ENCODE measurements at places on chromosomes 1 and 21.

DNA sequence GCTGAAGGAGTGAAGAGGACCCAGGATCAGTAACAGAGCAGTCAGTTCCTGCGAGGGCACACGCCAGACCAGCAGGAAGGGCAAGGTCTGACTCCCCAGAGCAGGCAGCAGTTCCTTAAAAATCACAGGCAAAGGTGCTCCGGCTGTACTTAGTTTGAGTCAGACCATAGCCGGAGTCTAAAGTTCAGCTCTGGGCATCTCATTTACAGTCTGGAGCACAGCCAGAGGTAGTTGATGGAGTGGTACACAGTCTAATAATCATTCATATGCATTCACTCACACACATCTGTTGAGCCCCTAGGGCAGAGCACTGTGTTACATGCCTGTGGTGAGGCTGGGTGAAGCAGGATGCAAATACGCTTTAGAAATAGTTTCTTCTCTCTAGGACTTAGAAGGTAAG lies 7.3 kb upstream of the AMIGO1 start:
- no peak for DNase-seq

GRCh38 chr1:235078480-235079381 lies 49.9 kb downstream of the TOMM20 start:
- DNase-seq = no peak

GRCh38 chr21:34129039-34129891 lies 55.9 kb downstream of the MRPS6 start:
- no peak for DNase-seq

- no peak for DNase-seq
These were observed 8.8 kb upstream of the IFNLR1 start for GRCh38 chr1:24195874-24196273.

GRCh38 chr1:30161953-30162352 lies 561.4 kb downstream of the MATN1 start:
- DNase-seq = no peak

DNA sequence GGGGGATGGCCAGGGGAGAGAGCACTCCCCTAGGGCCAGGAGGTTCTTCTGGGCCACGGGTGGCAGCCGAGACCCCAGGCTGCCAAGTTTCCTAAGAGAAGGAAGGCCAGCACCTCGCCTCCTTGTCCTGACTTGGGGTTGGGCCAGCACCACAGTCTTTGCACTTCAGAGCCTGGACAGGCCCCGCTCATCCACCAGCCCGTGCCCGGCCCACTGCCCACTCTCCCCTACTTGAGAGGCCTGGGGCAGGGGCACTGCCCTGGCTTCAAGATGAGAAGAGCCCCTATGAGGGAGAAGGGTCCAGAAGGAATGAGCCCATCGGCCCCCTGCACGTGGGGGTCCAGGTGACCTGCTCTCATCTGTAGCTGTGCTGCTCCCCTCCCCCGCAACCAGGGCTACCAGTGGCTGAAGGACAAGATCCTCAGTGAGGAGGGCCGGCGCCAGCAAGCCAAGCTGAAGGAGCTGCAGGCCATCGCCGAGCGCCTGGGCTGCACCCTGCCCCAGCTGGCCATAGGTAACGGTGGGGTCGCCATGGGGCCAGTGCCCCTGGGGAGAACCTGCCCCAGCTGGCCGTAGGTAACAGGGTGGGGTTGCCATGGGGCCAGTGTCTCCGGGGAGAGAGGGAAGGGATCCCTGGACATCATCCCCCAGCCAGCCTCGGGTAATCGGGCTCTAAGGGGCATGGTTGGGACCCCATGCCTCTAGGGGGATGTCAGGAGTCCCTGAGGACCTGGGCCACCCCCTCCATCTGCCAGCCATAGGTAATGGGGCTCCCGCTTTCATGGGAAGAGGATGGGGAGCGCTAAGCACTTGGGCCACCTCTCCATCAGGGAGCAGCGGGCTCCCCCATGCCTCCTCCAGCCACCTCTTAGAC lies 50.8 kb downstream of the KCNAB2 start:
- DNase-seq = no peak

DNA sequence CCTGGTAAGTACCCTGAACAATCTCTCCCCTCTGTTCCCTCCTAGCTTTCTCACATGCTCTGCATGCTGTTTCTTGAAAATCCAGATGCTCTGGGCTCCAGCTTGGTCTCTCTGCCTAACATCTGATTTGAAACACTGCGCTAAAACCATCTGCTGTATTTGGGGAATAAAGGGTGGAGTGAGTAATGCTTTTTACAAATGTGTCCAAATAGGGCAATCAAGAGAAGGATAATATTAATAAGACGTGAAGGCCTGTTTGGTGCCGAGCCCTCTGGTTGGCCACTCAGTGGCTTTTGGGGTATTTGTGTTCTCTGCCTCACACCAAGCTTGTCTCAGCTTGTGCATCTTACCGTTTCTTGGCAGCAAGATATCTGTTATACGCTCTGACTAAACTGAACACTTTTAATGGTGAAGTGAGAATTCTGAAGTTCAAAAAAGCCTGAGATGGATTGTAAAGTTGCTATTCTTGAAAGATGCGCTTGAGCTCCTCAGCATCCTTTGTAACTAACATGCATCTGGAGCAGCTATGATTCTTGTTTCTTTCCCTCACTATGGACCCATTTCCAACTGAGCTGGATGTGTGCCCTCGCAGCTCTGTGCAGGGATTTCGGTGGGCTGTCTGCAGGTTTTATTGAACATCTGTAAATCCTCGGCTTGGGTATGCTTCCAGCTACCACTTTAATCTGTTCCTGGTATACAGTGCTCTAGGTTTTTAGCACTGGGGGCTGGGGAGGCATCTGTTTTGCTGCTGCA lies 269.4 kb downstream of the RWDD3 start:
- no peak for DNase-seq

DNA sequence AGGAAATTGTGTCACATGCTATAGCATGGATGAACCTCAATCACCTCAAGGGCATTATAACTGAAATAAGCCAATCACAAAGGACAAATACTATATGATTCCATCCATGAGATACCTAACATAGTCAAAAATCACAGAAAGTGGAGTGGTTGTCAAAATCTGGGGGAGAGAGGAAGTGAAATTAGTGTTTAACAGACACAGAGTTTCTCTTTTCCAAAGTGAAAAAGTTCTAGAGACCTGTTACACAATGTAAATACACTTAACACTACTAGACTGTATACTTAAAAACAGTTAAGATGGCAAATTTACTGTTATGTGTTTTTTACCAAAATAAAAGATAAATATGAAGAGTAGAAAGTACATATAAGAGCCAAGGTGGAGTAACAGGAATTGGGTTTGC lies 31.8 kb downstream of the ZNF644 start:
- no peak for DNase-seq

DNA sequence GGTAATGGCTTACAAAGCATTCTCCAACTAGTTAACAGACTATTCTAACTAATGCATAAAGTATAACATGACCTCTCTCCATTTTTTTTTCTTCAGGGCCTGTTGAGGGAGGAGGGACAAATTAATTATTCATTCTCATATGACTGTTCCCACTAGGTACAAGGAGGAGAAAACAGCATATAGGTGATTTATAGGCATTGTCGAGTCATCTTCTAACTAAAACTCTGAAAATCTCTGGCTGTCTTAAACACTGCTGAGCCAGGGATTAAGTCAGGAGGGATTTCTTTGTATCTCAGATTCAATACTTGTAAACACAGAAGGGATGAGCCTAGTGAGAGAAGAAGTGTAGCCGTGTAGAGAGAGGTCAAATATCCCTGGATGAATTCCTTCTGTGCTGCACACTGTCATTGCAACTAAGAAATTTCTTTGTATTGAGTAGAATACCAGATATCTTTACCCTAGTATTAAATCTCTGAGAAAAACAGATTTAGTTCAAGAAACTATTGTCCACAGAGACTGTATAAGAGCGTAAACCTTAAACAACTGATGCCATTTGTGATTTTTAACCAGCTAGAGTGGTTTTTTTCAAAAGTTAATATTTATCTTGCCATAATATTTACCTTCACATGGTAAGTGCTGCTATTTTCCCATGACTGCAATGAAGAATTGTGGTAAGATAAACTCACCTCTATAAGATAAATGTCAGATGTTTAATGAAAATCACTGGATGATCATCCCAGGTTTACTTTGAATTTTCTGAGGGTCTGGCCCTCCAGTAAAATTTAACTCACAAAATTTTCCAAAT lies 465.3 kb downstream of the RWDD3 start:
- no peak for DNase-seq

DNA sequence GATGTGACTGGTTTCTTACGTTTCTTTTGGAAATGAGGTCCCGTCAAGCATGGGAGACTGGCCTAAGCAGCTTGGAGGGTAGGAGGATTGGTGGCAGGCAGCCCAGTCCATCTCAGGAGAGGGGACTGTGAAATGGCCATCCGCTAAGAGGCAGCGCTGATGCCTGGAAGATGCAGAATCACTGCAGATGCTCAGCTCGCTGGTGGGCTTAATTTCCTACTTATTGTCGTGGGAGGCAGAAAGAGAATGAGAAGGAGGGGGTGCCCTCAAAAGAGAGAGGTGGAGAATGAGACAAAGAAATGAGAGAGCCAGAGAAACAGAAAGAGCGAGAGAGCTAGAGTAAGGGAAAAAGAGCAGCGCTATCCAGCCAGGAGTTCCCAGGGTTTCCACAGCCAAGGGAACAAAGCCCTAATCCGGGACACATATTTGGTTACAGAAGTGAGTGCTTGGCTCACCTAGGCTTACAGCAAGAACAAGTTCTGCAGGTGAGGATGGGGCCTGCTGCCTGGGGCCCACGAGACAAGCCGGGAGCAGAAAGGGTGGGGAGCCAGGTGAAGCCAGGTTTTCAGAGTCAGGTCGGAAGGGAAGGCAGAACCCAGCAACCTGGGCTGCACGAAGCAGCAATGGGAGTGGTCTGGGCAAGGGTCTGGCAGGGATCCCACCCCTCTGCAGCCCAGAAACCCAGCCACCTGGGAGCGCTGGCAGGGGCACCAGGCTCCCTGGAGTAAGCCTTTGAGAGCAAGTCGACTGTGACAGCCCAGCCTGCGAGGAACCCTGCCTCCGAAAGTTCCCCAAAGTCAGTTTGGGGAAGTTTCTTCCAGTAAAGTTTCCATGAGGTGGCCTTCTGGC lies 5.8 kb downstream of the ECE1 start:
- DNase-seq = no peak

DNA sequence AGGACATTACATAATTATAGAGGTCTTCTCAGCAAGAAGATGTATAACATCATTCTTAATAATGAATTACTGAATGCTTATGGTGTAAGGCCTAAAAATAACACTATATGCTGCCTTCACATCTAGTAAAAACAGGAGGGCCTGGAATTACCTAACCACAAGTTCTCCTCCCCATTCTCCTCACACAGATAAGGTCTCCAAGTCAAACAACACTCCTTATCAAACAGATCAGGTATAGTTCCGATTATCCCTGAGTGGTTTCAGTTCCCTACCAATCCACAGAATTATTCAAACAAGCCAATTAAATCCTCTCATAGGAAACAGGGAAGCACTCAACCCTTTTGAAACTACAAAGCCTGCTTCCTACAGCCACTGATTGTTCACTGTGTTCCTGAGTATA lies 4.0 kb upstream of the AGBL4 start:
- DNase-seq = no peak

- DNase-seq = no peak
These were observed 28.4 kb downstream of the TRIM33 start for GRCh38 chr1:114482585-114482984.

GRCh38 chr1:197199923-197200271 lies 53.4 kb upstream of the ASPM start:
- no peak for DNase-seq

DNA sequence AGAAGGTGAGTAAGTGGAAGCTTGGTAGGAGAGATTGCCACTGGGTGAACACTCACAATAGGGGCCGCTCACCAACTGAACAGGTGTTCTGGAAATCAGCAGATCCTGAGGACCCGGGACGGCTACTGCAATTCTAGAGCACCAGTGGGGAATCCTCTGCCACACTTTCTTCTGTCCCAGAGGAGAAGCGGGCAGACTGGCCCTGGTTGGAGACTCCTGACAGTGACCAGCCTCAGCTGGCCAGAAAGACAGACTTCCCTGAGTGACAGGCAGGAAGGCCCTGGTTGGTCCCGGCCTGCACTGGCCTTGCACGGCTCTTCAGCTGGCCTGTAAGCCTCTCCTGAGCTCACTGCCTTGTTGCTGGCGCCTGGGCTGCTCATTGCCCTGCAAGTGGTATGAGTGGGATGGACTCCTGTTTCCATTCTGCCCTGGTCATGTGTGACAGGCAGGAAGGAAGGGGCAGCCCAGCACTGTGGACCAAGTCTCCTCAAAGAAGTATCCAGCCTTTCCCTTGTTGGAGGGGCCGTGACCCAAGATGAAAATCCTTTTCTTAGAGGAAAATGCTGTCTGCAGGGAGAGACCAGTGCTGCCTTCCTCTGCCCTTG lies 34.5 kb downstream of the MAN1C1 start:
- no peak for DNase-seq

DNA sequence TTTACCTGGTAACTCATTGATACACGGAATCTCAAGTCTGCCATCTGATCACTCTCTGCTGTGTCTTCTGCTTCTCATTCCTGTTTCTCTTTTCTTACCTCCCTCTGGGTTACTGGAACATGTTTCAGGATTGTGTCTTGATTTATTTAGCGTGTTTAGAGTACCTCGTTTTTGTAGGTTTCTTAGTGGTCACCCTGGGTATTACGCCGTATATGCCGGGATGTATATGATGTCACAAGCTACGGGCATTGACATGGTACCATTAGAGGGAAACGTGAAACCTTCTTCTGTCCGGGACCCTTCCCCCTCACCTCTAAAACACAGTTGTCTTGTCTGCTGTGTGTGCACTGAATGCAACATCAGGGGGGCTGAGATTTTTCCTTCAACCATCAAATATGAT lies 2.8 kb downstream of the ACTRT2 start:
- DNase-seq = no peak

DNA sequence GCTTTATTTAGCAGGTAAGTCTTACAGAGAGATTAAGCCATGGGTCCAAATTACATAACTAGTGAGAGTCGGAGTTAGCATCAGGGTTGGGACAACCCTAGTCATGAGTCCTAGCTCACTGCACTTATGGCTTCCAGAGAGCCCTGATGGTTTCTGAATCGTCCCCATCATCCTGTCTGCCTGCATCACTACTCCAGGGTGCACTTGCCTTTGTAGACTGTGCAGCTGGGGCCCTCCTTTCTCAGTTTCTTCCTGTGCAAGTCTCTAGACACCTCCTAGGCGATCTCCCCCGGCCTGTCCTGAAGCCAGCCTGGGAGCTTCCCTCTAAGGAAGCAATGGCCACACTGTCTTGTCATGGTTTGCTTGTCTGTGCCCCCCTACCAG lies 37.1 kb downstream of the KIAA0040 start:
- DNase-seq = no peak

GRCh38 chr1:183777328-183777727 lies 27.6 kb upstream of the RGL1 start:
- DNase-seq = no peak
